Bronchial epithelial cell (primary cell): ENCODE measurements at places on chromosomes 5 and 9. TPM values are rescaled to one million over a fixed set of nuclear protein-coding genes. Genes with fewer than 3 reads are reported as not detected.

- DNase-seq = no peak
These were observed 203.0 kb downstream of the SPATA31A6 start for GRCh38 chr9:42386477-42386876.

DNA sequence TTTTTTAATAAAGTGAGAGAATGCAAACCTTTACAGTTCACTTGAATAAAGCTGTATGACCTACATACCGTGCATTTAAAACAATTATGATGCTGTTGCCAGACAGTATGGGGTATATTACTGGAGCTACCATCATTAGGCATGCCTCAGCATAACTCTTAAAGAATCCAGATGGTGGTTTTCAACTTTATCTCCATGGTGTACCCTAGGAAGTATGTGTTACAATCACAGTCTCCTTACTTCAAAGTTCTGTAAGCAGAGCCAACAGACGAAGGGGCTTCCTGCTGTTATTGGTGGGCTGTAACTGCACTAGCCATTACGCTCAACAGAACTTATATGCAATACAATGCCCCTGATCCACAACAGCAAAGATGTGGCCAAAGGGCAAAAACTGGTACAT is 803.3 kb downstream of the DTWD2 start:
- DNase-seq = no peak

GRCh38 chr5:52802272-52802973 is 14.7 kb downstream of the ITGA1 start:
- DNase-seq = no peak

Gene IFNA21
- total RNA-seq = not detected in 2 replicates

Gene CA9
- total RNA-seq = 3.2 and 28.5 TPM in 2 replicates

GRCh38 chr9:72980600-72981265 is 27.9 kb upstream of the ALDH1A1 start:
- no peak for DNase-seq

GRCh38 chr5:112604732-112605630 is 132.7 kb upstream of the APC start:
- DNase-seq = peak; percentile 9

Gene CCL21
- not detected in 2 replicates for total RNA-seq

Gene GPX8
- total RNA-seq = 12.0 and 12.1 TPM in 2 replicates

DNA sequence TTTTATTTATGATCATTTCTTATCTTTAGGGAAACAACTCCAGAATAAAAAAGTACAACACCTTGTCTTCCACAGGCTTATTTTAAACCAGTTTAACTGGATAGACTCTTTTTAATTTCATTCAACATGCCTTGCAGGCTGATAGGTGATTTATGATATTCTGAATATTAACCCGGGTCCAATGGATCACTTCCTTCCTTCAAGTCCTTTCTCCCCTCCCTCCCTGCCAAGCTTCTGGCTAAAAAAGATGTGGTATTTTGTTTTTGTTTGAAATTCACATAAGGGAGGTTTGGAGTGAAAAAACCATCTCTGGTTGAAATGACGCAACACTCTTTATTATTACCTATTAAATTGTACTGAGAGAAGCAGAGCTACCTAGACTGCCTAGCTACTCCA is 265.3 kb downstream of the MLLT3 start:
- DNase-seq = peak; percentile 15

Gene NR3C1
- total RNA-seq = 35.2 and 41.9 TPM in 2 replicates

Gene BAAT
- total RNA-seq = 0.13 and 0.26 TPM in 2 replicates

Gene TNFSF15
- under 0.01 TPM in 1 of 2 replicates, not detected in the other for total RNA-seq

GRCh38 chr9:133046196-133046899 is 15.4 kb upstream of the CEL start:
- DNase-seq = no peak

DNA sequence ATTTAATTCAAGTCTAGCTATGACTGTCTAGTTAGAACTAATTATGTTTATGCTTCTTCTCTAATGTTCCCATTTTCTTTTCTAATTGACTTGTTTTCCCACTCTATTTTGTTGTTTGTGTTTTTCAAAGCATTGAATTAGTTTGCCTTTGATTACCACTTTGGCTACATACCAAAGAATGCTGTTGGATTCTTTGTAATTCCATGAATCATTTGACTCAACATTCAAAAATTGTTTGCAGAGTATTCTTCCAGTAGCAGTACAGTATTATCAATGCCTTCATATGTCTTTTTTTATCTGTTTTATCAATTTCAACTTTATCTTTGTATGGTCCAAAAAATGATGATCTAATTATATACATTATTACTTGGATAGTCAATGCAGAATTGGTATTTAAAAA is 288.7 kb downstream of the RFX3 start:
- peak; percentile 5 for DNase-seq

GRCh38 chr5:15502208-15502607 is 2.2 kb downstream of the FBXL7 start:
- no peak for DNase-seq

Gene FST
- total RNA-seq = 12.8 and 85.0 TPM in 2 replicates

DNA sequence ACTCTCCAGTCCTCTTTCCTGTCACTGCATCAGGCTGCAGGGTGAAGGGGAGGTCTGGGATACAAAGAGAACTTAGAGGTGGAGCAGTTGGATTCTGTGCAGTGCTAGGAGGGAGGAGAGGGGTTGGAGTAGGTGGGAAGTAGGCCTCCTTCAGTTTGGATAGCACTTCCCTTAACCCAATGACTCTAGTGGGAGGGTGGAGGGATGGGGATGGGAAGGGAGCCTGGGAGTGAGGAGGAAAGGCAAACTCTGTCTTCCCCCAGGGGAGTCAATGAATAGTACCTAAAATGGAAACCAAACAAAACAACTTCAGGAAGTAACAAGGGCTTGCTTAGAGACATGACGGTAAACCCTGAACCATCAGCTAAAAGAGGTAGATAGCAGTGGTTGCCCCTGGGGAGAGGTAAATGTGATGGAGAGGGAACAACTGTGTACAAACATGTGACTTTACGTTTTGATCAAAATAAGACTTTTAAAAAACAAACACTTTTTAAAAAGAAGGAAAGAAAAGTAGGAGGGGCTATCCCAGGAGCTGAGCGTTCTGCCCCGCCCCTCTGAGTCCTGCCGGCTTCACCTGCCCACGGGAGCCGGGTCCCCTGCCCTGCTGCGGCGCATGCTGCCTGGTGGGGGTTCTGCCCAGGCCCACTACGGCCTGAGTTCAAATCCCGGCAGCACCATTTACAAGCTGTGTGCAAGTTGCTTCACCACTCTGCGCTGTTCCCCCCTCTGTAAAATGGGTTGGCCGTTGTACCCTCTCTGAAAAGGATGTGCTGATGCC is 30.9 kb downstream of the GSN start:
- DNase-seq = peak; percentile 17

Gene OTULINL
- 0.77 and 0.79 TPM in 2 replicates for total RNA-seq

DNA sequence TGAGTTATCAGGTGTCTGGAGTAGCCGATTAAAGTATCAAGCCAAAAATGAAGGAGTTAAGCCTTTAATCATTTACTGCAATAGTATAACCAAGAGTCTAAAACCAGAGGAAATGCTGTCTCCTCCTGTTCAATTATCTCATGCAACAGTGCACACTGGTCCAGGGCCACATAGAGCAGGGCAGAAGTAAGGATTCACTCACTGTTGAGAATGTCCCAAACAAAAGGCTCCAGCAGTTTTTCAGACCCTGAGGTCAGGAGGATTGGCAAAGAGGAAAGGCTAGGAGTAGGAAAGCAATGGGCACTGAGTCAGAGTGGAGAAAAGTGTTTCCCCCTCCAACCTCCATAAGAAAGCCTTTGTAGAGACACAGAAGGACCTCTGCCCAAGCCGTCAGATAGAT is 168.2 kb downstream of the RNF180 start:
- no peak for DNase-seq

Gene SPINK5
- total RNA-seq = 8.4 and 151 TPM in 2 replicates

DNA sequence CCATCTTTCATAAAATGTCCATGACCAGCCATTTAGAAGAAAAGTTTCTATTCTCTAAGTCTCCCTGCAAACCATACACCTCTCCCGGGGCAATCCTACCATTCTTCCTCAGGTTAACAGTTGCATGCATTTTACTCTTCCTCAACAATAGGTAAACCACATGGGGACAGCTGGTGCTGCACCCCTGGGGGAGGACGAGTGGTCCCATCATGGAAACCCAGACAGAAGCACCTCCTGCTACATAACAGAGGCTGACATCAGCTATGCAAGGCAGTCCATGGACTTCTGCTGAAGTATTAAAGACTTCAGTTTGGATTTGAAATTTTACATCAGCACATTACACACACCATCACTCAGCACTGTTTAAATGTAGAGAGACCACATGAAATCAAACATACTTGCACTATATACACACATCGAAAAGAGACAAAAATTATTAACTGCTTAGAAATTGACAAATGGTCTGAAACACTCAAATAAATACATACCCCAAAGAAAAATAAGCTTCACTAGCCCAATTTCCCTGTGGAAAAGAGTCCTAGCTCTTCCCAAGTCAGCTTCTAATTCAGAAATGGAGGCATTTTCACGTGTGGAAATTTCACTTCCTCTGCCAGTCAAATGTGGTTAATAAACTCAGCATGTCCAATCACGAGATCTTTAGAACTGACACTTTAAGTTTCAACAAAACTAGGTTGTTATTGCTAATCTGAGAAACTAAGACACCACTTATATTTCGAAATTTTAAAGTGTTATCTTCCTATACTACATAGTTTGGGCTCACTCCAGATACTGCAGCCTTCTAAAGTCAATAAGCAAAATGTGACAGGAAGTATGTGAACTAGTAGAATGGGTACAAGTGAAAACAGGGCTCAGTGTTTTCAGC is 173.4 kb downstream of the ROR2 start:
- DNase-seq = no peak

DNA sequence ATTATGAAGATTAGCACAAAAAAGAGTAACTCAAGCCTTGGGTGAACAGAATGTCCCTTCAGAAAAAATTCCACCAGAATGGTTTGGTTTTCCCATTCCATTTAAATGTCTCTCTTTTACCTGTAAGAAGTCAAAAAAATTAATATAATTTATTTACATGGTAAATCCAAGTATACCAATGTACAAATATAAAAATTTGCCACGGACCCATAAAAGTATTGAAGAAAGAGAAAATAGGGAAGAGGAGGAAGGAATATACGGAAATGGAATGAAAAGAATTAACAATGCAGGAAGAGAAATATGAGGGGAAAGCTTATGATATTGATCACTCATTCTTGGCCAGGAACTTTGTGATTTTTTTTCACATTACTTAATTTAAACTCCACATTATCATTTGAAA is at the start of gene OR13C9:
Gene OR13C9, minus strand, starts transcription at position 101 of the 400 bp plus-strand sequence. Its CDS starts 0 bp downstream, at position 101.
- no peak for DNase-seq

Gene ZDHHC11B
- total RNA-seq = under 0.01 and 0.51 TPM in 2 replicates

DNA sequence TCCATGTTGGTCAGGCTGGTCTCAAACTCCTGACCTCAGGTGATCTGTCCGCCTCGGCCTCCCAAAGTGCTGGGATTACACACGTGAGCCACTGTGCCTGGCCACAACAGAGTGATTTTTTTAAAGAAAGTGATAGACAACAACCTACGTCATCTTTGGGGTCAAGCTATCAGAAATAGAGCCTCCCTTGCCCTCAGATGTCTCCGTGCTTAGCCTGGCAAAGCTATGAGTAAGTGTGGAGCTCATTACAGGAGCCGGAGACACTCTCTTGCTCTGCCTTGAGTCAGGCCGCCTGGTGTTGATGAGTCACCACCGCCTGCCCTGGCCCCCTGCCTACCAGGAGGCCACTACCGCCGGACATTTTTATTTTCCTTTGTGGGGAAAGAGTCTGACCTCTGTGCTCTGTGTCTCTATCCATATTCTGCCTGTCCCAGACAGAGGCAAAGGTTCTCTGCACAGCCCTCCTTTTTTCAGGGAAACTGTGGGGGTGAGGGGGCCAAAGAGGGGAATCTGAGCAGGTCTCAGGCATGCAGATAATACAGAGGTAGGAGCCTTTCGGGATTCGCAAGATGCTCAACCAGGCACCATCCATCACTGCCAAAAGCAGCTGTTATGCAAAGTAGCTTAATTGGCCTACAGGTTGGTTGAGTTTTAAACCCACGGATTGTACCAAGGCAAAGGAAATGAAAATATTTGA is 123.7 kb upstream of the CPEB4 start:
- peak; percentile 88 for DNase-seq

DNA sequence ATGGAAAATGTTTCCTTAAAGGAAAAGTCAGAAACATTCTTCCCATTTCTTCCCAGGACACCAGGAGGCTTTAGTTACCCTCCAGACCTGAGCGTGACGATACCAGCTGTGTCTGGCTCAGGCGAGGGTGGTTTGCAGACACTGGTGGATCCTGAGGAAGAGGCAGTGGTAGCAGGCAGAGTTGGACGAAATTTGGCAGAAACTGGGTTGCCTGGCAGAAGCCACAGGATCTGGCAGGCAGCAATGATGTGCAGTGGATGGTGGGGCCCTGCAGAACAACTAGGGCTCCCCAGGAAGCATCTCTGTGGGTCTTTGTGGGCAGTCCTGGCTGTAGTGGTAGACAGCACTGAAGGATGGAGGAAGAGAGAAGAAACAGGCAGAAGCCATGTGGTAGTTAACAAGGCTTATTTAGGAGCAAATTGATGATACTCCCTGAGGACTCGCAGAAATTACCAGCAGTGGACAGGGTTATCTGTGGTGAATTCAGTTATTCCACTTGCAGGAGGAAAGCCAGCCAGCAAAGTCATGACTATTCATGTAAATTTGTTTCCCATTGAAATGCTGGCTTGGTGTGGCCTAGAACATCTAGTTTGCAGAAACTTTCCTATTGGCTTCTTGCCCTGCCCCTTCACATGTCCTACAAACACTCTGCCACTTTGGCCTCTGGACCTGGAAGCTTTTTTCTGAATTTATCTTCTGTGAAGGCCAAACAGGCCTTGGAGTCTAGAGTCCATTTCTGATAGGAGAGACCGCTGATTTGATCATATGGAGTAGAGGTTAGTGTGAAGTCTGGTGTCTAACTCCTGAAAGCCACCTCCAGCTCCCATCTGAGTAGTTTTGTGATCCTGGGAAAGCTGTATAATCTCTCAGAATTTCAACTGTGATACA is 212.0 kb downstream of the DMRT2 start:
- no peak for DNase-seq

- no peak for DNase-seq
These were observed 116.0 kb upstream of the LMX1B start for GRCh38 chr9:126497660-126498275.

- DNase-seq = peak; percentile 66
These were observed 440.0 kb upstream of the MPDZ start for GRCh38 chr9:13719446-13719845.

Gene PCDHGA8
- total RNA-seq = under 0.01 and 0.51 TPM in 2 replicates
